ENCODE measurements at places on chromosomes 12 and 14.

GRCh38 chr14:65267856-65268255 is 144.7 kb upstream of the FUT8 start:
- no peak for DNase-seq

DNA sequence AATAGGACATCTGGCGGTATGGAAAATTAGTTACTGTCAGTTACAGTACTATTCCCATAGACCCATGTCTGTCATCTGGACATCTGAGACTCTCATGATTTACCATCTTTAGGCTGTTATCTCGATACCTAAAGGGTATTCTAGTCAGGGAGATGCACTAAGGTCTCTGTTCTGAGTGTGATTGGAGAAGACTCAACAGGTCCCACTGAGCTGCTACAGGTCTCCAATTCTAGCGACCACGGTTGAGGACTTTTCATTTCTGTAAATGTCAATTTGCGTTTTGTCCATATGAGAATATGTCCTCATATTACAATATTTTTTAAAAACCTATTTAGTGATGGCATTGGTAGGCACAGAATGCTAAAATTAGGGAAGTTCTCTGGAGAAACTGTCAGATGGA is 1160.2 kb downstream of the TMEM121 start:
- no peak for DNase-seq

DNA sequence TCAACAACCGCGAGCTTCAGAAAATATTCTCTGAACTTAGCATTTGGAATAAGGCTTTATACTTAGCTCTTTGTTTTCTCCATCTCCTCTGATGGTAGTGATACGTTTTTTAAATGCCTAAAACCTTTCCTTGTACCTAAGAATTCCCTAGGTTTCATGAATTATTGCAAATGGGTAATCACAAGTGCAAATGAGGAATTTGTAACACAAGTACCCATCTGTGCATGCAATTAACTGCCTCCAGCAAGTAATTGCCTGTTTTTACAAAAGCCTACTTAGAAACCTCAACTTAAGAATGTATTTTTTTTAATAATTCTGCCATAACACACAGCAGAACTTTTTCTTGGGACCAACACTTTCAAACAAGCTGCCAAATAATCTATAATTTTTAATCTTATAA is 149.2 kb downstream of the PHLDA1 start:
- DNase-seq, result no peak

GRCh38 chr14:54621686-54622085 is 54.8 kb downstream of the SAMD4A start:
- DNase-seq, result peak; percentile 40

DNA sequence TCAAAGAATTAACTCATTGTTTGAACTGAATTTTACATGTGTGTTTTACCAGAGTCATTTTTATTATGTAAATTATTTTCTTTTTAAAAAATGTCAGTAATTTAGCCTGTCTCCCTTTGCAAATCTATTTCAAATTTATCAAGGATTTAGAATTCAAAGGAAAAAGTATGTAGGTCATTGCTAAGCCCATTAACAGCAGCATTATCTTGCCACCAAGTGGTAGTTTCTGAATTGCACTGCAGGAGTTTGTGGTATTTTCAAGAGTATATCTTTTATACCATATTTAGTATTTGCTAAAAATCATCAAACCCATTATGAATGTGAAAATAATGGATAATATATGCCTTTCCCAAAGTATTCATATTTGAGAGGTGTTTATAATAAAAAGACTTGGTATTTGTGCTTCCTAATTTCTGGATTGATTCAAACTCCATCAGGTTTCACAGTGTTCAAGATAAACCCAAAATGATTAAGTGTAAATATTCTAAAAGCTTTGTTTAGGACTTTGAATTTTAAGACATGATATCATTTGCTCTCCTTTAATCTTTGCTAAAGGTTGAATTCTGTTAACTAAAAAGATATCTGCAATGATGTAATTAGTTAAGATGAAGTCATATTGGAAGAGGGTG is 711.4 kb downstream of the FSCB start:
- peak; percentile 51 for DNase-seq

GRCh38 chr12:52007158-52007921 is 594 bp downstream of the TAMALIN start:
- no peak for DNase-seq

- DNase-seq, result no peak
Observed at GRCh38 chr14:61125867-61126572, 145.0 kb downstream of the SLC38A6 start.

DNA sequence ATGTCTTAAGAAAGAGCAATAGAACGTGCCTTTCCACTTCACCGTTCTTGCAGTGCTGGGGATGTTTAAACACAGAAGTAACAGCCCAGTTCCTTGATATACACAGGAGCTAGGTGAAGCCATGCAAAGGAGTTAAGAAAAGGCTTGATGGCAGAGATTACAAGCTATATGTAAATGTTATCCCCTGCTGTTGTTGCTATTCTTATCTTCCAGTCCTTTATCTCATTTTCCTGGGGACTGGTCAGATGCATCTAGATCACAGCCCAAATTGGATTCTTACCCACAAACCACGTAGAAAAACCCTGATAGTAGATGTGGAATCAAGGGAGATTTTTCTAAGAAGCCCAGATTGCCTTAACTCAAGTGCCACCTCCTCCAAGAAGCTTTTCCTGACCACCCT is 5.5 kb downstream of the ASCL1 start:
- no peak for DNase-seq

DNA sequence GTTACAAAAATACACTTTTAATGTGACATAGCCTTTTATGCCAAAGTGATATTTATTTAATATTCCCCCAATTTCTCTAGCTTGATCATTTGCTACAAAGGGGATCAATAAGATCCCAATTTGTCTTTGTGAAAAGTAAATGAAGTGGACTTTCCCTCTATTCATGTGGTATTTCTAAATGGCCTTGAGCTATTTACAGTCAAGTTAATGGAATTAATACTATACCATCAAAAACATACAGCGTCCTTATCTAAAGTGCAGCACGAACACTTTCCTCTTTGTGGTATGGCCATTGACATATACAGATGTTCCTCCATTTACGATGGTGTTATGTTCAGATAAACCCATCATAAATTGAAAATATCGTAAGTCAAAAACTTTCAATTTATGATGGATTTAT is 23.2 kb downstream of the CFL2 start:
- DNase-seq, result no peak

DNA sequence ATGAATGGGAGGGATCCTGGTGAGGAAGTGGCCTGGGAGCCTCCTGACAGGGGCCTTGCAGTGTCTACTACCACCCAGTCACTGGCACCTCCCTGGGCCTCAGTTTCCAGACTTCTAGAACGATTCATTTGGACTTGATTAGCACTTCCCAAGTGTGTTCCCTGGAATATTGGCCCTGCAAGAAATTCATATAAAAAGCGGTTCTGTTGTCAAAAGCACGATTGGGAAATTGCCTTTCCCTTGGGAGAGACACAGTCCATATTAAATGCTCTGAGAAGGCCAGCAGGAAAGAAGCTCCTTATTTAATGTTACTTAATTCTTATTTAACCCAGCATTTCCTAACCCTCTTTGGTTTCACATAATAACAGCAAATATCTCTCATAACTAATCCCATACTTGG is 61.9 kb downstream of the DRAM1 start:
- DNase-seq, result no peak

- DNase-seq, result no peak
Observed at GRCh38 chr12:5247144-5247543, 184.8 kb upstream of the NTF3 start.

DNA sequence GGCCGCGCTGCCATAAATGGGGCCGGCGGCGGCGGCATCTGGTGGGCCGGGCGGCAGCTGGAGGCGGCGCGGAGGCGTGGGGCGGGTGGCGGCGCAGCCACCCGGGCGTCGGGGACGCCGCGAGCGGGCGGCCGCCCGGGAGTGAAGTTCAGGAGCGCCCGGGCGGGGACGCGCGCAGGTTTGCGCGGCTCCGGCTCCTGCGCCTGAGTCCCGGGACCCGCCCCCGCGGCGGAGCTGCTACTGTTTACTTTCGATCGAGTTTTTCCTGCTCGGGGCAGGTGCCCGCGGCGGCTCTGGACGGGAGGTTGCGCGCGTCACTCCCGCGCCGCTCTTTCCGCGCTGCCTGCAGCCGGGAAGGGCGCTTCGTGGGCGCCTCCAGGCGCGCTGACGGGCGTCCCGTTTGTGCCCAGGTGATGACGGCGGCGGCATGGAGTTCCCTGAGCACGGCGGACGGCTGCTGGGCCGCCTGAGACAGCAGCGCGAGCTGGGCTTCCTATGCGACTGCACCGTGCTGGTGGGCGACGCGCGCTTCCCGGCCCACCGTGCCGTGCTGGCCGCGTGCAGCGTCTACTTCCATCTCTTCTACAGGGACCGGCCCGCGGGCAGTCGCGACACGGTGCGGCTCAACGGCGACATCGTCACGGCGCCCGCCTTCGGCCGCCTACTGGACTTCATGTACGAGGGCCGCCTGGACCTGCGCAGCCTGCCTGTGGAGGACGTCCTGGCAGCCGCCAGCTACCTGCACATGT is at the start of gene ZBTB42:
TSS of gene ZBTB42 (plus strand) at position 331 of the 749 bp plus-strand sequence. CDS start at position 428, 97 bp downstream.
- peak; percentile 91 for DNase-seq

DNA sequence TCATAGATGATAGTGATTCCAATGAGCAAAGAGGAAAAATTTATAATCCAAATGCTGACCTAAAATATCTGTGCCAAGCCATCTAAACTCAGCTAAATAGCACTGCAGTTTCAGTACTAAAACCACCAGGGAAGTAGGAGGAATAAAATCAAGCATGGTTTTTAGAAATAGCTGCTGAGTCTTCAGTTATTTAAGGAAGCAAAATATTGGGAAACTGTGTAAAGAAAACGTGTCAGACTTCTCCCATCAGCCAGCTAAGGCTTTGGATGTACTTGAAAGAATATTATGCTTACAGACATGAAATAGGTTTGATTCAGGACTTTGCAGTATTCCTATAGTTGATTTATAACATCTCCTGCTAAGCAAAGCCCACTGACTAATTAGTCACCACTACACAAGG is 24.7 kb downstream of the CLEC2D start:
- DNase-seq, result no peak

GRCh38 chr14:104473244-104473565 is 106.4 kb upstream of the C14orf180 start:
- no peak for DNase-seq

- no peak for DNase-seq
Observed at GRCh38 chr12:63968673-63969072, 124.2 kb downstream of the SRGAP1 start.

DNA sequence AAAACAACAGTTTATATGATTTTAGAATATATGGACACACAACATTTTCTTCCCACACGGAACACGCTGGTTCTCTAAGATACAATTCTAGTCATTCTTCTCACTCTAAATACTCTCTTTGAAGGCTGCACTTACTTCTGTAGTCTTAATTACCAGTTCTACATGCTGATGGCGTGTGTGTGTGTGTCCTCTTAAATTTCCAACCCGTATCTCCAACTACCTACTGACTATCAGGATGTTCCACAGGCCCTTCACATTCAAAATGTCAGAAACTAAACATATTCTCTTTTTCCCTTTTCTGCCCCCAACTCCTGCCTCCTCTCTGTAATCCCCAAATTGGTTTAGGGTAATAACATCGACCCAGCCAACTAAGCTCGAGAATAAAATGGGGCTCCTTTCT is 75.2 kb downstream of the DUSP16 start:
- no peak for DNase-seq

DNA sequence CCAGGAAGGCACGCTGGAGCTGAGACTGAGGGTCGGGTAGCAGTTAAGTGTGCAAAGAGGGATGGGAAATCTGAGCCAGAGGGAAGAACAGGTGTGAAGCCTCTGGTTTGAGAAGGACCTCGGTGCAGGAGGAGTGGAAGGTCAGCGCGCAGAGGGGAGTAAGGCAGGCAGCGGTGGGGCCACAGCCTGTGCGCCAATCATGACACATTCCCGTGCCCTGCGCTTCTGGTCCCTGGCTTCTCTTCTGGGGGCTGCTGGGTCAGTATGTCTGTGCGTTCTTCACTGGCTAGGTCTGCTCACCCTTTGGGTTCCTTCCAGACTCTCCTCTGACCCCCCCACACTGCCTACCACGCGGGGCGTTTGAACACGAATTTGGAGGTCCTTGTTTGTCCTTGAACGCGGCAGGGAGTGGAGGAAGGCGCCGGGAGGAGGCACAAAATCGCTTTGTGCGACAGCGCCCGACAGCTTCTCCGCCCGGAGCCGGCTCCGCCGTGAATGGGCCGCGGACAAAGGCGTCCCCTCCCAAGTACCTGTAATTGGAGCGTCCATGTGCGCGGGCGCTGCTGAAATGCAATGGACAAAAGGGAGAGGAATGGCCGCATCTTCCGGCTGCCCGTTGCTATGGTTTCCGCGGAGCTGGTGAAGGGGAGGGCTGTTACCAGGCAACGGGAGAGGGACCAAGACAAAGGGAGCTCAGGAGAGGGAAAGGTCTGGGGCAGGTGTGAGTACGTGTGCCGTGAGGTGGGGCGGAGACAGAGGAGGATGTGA is 207.2 kb upstream of the SRRM4 start:
- DNase-seq, result no peak

DNA sequence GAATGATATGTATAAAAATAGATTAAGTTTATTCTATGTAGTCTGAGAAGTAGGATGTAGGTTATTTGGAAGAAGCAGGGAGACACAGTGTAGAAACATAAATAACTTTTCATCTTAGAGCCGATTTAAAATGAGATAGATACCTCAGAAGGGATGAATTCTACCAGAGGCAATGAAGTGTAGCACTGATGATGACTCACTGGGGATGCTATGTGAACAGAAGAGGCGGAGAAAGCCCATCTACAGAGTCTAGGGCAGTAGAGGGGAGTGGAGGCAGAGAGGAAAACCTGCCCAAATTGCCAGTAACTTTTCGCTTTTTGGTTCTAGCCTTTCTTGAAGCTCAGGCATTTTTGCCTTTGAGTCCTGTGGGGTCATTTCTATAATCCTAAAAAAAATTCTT is 451.8 kb downstream of the ATP23 start:
- peak; percentile 48 for DNase-seq

GRCh38 chr14:73168274-73168673 is 32.0 kb downstream of the PSEN1 start:
- no peak for DNase-seq

All from PC-3 (cell line).